Central memory CD4-positive, alpha-beta T cell (primary cell): ENCODE measurements at places on chromosomes 3 and 15.

DNA sequence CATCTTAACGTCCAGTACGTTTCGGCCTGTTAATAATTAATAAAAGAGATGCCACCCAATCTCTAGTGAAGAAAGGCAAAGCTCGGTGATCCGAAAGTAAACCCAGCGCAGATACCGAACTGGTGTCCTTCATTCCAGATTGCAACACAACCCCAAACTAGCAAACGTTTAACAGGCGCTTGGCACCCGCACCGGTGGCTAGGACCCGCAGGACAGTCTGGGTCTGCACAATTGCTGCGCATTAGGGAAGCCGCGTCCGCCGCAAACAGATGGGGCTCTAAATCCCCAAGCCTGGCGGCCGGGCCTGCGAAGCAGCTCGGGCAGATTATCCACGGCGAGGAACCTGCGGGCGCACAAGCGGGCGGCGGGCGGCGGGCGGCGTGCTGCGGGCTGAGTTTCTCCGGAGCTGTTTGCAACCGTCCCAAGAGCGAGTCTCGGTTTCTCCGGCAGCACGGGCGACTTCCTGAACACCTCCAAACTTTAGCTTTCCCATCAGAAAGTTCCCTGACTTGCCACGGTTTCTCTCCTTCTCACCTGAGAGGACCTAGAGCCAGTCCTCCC, 112.1 kb upstream of the ICE2 start:
- peak; percentile 43 for DNase-seq

- DNase-seq = no peak
Observed at GRCh38 chr3:120824613-120825012, 82.1 kb downstream of the GTF2E1 start.

- DNase-seq = no peak
Observed at GRCh38 chr15:60519218-60519617, 40.3 kb upstream of the ICE2 start.

DNA sequence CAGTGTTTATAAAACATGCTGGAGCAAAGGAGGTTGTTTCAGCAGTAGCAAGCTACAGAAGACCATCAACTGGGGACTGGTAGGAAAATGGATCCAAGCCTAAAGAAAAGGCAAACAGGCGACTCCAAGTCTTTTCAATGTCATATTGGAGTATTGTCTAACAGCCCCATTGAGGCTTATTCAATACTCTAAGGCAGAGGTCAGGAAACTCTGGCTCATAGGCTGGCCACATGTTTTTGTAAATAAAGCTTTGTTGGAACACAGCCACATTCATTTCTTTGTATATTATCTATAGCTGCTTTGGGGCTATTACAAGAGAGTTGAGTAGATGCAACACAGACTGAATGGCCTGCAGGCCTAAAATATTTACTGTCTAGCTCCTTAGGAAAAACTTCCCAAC, 77.5 kb downstream of the RPL22L1 start:
- DNase-seq = no peak

DNA sequence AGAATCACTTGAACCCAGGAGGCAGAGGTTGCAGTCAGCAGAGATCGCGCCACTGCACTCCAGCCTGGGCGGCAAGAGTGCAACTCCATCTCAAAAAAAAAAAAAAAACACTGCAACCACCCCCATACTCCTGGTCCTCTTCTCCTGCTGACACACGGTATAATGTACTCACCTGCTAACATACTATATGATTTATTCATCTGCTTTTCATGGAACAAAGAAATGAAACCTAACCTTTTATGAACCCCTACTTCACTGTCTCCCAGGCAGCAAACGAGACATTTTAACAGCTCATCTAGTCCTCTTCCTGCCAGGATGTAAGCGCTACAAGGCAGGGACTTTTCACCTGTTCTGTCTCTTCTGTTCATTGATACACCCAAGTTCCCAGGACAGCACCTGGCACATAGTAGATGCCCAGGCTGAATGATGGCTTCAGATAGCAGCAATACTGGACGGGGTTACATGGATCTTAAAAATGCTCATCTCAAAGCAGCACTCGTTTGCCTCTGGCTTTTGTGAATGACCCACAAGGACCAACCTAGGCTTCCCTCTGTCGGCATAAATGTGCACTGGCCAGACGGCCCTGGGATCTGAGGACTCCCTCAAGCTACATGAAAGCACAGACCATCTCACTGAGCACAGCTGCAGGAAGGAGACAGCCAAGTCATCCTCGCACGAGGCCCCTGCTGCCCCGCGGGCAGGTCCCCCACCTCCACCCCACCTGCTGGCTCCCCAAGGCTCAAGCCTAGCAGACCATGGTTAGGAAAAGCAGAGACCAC, 20.3 kb downstream of the XXYLT1 start:
- DNase-seq = no peak

GRCh38 chr15:65338823-65339222, 34.3 kb downstream of the RNU5B-1 start:
- no peak for DNase-seq

DNA sequence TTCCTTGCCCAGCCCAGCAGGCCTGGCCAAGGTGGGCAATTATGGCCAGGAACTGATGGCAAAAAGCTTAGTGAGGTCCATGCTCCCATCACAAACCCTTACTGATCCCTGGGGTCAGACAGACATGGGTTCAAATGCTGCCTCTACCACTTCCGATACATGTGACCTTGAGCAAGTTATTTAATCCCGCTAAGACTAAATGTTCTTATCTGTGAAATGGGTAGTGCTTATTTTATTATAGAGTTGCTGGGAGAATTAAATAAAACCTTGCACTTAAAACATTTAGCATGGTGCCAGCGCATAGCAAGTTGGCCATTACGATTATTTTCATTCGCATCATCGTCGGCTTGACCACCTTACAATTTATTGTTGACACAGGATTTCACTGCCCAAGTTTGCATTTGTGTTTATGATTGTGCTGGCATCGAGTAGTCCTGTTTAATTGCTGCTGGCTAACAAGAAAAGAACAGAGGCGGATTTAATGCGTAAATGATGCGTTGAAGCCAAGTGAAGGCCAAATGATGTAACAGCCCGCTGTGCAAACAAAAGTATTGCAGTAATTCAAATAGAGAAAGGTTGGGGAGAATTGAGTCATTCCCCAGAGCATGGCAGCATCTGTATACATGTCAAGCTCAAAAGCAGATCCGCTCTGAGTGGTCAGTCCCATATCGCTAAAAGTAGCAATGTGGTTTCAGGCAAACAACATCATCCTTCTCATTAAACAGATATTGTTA, 7.3 kb upstream of the FURIN start:
- DNase-seq = no peak

- DNase-seq = no peak
Observed at GRCh38 chr3:89252860-89253259, 145.4 kb downstream of the EPHA3 start.

GRCh38 chr3:57706462-57706861, 13.6 kb upstream of the DENND6A start:
- DNase-seq = no peak

GRCh38 chr3:116388867-116389385, 56.4 kb downstream of the LSAMP start:
- no peak for DNase-seq

- no peak for DNase-seq
Observed at GRCh38 chr3:45309876-45310275, 78.5 kb upstream of the LARS2 start.

DNA sequence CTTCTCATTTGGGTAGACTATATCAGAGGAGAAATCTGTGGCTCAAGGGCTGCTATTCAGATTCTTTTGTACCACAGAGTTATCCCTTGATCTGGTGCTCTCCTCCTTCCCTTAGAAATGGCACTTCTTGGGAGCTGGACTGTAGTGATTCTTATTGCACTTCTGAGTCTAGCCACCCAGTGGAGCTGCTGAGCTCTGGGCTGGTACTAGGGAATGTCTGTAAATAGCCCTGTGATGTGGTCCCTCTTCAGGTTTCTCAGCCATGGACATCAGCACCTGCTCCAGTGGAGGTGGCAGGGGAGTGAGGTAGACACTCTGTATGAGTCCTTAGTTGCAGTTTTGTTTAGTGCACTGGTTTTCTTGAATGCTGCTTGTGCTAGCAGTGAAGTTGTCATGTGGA, 1292.6 kb downstream of the SI start:
- no peak for DNase-seq

DNA sequence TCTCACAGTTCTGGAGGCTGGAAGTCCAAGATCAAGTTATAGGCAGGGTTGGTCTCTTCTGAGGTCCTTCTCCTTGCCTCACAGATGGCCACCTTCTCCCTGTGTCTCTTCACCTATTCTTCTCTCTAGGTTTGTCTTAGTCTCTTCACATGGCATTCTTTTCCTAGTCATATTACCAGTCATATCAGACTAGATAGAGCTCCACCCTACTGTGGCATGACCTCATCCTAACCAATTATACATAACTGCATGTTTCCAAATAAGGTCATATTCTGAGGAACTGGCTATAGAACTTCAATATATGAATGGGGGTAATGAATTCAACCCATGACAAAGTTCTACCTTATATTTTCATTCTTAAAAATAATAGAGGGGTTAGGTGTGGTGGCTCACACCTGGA, 196.4 kb upstream of the UBE3A start:
- no peak for DNase-seq

DNA sequence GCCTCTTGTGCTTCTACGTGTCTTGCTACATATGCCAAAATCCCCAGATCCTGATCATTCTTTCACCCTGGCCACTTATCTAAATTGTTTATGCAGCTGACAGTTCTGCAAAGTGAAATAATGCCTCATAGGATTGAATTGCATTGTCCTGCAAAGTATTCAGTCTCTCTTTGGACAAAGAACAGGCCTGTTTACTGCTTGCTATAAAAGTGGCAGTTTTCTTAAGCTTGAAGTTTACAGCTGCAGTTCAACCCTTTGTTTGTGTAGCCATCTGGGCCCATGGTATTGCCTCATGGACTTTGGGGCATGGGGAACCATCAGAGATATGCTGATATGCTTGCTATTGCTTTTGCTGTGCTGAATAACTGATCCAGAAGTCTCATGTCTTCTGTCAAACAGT, 523.2 kb downstream of the OTOL1 start:
- no peak for DNase-seq

GRCh38 chr3:124168271-124168670, 176.3 kb upstream of the ROPN1 start:
- no peak for DNase-seq

DNA sequence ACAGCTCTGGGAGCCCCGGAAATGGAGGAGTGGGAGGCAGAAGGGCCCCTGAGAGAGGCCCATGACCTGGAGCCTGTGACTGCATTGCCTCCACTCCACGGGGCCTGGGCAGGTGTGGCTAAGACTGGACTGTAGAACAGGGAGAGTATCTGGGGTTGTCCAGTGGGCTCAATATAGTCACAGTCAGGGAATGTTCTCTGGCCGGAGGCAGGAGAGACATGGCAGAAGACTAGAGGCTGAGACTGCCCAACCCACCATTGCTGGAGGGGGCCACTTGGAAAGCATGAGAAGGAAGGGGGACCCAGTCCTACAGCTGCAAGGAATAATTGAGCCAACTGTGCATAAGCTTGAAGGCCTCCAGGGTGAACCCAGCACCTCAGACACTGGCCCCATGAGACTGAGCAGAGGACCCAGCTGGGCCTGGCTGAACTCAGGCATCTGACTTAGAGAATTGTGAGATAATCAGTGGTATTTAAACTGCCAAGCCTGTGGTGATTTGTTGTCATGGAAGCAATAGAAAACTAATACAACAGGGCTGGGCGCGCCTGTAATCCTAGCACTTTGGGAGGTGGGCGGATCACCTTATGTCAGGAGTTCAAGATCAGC, 33.1 kb downstream of the NIPA2 start:
- no peak for DNase-seq

DNA sequence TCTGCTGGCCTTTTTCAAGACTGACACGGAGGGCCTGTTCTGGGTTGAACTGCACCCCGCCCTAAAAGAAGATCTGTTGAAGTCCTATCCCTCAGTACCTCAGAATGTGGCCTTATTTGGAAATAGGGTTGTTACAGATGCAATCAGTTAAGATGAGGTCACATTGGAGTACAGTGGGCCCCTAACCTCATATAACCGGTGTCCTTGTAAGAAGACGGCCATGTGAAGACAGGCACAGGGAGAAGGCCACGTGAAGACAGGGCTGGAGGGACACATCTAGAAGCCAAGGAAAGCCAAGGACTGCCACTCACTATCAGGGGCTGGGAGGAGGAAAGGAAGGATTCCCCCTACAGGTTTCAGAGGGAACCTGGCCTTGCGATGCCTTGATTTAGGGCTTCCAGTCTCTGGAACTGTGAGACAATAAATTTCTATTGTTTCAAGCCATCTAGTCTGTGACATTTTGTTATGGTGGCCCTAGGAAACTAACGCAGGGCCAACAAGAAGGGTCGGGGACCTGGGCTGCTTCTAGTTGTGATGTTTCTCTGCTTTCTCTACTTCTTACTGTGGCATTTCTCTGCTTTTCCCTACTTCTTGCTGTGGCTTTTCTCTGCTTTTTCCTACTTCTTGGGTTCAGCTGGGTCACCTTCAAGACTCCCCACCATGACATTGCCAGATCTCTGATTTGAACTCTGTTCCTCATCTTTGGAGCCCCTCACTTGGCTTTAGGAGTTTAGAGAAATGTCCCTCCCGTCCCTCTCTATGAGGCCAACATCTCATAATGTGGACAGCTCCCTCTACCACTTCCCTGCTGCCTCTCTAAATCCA, 4.8 kb upstream of the CCDC174 start:
- no peak for DNase-seq

DNA sequence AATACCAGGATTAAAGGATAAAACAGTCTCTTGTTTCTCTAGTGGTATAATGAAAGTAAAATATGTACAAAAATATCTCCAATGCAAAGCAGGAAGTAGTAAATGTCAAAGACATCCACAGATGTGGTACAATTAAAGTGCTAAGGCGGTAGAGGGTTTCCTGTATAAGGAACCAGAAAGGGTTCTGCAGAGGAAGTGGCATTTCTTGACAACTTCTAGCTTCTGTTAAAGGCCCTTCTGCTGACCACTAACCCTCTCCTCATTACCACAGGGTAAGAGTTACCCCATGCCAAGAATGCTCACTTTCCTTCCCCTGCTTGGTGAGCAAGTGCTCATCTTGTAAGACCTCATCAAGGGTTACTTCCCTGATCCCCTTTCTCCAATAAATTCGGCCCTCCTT, 883.6 kb upstream of the NR2F2 start:
- DNase-seq = peak; percentile 52

DNA sequence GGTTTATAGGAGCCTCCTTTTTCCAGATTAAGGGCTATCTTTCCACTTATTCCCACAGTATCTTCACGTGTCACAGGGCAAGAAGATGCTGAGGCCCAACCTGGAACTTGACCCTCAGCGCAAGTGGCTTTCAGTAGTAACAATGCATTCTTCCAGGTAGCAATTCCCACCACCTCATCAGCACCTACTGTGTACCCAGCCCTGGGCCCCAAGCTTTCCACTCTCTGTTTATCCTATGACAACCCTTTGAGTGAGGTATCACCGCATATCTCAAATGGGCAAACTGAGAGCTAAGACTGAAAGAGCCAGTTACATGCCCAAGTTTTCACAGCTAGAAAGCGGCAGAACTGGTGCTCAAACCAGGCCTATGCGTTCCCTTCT, 88.2 kb downstream of the CPN2 start:
- DNase-seq = no peak

DNA sequence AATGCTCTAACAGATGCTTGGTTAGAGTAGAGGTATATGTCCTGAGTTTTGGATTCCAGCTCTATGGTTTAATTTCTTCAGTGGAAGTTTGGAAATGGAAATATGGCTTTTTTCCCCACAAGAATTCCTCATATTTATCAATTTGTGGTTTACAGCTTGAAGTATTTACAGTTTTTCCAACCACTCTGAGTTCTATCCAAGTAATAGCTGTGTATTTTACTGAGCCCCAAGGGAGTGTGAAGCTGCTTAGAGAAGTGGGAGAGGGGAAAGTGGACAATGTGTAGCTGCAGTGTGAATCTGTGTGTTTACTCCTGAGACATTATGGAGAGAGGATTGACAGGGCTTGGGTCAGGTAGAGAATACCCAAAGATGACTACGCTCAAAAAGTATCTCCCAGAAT, 54.5 kb downstream of the NEK11 start:
- no peak for DNase-seq

GRCh38 chr3:95939235-95939809, 875.1 kb upstream of the EPHA6 start:
- DNase-seq = no peak
